ENCODE measurements at places on chromosomes 11 and 22.

- no peak for DNase-seq
These were observed 39.8 kb downstream of the LRRC32 start for GRCh38 chr11:76630600-76631281.

DNA sequence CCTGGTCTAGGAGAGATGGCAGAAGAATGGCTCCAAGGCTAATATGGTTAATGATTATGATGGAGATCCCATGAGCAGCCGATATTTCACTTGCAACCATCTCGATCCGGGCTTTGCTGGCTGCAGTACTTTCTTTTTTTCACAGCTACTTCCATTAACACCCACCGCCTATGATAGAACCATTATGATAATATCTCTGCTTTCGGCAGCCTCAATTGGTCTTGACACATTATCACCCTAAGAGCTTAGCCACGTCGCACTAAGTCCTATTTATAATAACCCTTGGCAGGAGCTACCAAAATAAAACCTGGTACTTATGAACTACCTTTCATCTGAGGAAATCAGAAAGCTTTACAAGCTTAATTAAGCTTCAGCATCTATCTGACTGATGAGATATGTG is 7.6 kb upstream of the FJX1 start:
- DNase-seq = no peak

DNA sequence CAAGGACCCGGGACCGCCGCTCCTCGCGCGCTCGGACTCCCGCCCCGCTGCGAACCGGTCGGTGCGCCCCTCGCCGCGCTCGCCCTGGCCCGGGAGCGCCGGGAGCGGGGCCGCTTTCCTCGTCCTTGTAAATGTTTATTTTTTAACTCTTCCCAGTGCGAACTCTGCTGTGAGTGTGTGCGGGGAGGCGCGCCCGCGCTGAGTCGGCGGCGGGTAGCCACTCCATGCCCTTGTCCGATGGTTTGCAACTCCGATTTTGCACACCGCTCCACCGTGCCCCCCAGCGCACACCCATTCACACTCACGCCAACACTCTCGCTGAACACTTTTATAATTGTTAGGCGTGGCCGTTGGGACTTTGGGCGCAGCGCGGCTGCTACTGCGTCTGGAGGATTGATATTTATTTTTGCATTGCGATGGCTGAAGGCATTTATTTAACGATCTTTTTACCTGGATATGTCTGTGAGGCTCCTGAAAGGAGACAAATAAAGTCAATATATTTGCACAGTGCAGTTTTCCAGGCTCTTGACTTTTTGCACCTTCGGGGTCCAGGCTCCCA is 1.0 kb downstream of the C11orf96 start:
- DNase-seq = no peak

DNA sequence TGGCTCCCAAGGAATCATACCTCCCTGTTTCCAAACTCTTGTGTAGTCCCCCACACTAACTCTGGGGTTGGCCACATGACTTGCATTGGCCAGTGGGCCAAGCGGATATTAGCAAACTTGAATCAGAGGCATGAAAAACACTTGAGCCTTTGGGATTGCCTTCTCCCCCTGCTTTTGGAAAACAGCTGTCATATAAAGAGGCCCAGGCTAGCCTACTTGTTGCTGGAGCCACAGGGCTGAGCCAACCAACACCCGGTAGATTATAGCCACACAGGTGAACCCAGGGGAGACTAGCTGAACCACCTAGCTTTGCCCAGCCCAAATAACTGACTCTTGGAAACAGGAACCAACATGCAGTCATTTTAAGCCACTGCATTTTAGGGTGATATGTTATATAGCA is 354.8 kb downstream of the TENM4 start:
- no peak for DNase-seq

DNA sequence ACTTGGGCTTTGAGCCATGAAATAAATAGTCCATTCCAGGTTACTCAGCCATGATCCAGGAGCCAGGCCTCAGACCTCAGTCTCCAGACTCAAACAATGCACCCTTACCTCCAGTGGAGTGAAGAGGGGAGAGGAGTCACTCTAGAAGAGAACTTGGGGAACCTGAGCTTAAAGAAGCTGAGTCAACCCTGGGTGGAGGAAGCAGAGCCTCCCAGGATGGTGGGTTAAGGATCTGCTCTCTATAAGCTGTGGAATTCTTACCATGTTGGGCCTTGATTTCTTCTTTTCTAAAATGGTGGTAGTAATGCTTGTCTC is 113.2 kb downstream of the NECTIN1 start:
- no peak for DNase-seq

GRCh38 chr22:35305525-35306070 is 5.9 kb downstream of the TOM1 start:
- DNase-seq = no peak

DNA sequence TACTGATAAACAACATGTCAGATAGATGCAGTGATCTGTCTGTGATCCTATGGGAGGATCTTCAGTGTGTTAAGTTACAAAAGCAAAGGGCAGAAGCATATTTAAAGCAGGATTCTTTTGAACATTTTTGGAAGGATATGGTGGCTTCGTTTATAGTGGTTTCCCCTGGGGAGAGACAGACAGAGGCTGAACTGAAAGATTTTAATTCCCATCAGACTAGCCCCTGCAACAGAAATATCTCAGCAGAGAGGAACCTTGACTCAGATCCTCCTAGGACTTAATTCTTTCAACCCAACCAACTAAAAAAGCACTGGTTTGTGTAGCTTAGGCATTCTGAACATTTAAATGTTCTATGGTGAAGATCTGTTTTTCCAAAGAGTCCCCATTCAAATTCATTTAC is 5.7 kb downstream of the CLTCL1 start:
- no peak for DNase-seq

GRCh38 chr11:70503468-70504221 is 105.3 kb downstream of the CTTN start:
- DNase-seq = no peak

- DNase-seq = no peak
These were observed 31.9 kb upstream of the ZC3H12C start for GRCh38 chr11:110061296-110061695.
